ENCODE measurements at places on chromosomes 7 and 10.

DNA sequence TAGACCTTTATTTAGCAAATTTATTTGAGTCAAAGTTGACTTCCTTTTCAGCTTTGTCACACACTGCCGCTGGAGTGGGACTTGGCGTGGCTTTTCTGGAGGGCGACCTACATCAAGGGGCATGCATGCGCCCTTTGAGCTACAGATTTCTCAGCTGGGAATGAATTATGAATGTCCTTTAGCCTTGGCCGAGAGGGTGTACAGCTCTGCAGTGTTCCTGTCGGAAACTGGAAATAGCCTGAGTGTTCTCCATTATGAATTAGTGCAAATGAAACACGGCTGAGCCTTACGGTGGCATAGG lies 79.7 kb downstream of the GLRX3 start:
- no peak for DNase-seq

DNA sequence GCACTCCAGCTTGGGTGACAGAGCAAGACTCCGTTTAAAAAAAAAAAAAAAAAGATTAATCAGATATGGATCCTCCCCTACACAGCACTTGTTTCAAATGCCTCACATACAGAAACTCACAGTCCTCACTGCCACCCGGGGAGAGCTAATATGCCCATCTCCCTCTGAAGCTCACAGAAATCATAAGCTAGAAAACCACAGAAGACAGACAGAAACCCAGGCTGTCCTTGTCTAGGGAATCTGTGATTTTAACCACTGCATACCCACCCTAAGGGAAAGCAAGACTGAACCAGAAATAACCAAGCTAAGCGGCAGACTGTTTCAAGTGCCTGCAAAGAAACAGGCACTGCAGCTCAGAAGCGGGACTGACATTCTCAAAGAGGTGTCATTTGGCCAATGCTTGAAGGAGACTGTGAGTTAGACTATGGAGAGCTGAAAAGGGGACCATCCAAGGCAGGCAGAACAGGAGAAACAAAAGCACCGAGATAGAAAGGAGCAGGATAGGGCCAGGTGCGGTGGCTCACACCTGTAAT lies 37.6 kb downstream of the SLC37A3 start:
- DNase-seq = peak; percentile 29

- DNase-seq = no peak
Observed at GRCh38 chr10:124680675-124681074, 63.5 kb downstream of the FAM53B start.

DNA sequence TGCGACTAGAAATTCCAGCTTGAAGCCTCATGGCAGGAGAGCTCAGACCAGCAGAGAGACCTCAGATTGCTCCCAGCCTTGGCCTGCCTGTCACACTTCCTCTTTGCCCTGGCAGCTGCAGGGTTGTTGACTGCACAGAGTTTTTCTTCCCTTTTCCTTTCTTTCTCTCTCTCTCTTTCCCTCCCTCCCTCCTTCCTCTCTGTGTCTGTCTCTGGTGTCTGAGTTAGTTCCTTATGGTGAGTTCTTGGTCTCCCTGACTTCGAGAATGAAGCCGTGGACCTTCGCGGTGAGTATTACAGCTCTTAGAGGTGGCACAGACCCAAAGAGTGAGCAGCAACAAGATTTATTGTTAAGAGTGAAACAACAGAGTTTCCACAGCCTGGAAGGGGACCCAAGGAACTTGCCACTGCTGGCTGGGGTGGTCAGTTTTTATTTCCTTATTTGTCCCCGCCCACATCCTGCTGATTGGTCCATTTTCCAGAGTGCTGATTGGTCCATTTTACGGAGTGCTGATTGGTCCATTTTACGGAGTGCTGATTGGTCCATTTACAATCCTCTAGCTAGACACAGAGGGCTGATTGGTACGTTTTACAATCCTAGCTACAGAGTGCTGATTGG lies 266.3 kb downstream of the RPS24 start:
- DNase-seq = peak; percentile 49

DNA sequence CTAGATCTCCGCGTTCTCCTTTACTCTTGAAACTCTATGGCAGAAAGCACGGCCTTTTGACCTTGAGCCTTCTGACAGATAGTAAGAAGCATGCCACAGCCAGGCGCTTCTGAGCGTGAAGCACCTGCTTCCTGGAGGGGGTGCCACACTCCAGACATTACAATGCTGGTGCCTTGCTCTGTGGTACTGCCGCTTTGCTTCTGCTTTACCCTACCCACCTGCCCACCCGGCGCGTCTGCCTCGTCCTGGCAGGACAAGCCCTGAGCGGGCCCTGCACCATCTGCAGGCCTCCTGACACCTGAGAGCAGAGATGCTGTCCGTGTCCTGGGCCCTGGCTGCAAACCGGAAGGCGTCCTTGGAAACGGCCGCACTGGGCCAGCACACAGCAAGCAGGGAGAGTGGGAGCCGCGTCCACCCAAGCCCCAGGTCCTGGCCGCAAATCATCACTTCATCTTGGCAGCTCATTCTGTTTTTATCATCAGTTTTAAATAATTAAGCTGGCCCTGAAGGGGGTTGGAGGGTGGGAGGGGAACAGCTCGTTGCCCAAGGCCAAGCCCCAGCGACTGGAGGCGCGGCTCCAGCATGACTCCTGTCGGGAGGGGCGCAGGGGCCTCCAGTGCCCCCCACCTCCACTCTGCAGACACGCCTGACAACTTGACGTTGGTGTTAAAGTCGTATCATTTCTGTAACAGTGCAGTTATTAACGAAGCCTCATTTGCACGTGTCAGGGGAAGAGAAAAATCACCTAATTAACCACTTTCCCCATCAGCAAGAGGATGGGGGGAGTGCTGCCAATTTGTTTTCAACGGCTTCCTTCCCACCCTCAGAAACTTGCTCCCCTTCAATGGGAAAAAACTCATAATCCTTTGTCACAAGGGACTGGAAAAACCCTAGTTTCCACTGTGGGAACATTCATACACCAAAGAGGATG lies 132.2 kb downstream of the MAD1L1 start:
- DNase-seq = no peak

GRCh38 chr7:4066206-4066605 lies 615.9 kb upstream of the FOXK1 start:
- no peak for DNase-seq

DNA sequence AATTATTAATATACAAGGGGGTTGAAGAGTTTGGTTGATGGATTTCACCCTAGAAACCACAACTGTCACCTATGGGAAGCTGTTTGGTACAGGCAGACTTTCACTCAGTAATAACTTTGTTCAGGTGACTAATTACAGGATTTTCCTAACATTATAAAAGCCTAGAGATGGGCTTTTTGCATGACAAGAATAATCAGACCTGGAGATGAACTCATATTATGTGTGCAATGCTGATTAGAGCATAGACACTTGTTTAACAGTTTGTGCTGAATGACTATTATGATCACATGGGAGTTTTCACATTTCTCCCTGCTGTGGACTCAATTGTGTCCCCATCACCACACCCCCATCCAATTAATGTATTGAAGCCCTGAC lies 90.2 kb upstream of the STEAP4 start:
- DNase-seq = no peak

GRCh38 chr10:122310311-122311050 lies 39.4 kb downstream of the BTBD16 start:
- no peak for DNase-seq

DNA sequence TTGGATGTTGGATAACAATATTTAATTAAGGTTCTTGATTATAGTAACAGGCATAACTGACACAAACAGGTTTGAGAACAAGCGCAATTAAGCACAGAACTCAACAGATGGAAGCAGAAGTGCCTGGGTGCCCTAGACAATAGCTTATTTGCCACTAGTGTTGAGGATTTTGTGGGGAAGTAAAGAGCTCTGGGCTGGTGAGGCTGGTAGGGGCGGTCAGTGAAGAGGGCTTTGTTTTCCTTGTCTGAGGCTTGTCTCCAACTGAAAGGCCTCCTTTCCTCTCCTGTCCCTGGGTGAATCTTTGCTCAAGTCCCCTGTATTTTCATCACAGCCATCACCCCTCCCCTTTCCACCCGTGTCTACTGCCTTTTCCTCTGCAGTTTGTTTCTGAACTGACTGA lies 104.6 kb downstream of the KAT6B start:
- no peak for DNase-seq

GRCh38 chr10:71978988-71979691 lies 14.9 kb downstream of the CHST3 start:
- no peak for DNase-seq

GRCh38 chr10:92627845-92628480 lies 35.0 kb downstream of the KIF11 start:
- no peak for DNase-seq

DNA sequence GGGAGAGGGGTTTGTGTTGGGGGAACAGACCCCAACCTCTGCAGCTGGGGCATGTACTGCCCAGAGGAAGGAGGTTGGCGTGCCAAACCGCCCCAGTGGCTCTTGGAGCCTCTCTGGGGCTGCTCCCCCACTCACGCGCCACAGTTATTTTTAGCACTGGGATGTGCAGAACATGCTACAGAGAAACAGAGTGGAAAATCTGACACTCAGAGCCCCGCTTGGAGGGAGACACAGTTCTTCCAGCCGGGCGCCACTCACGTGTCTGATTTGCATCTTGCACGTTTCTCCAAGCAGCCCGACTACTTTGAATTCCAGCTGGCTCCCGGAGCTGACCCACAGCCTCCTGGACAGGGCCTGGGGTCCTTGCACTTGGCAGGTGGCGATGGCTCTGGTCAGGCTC lies 182.0 kb downstream of the RPS24 start:
- peak; percentile 23 for DNase-seq

GRCh38 chr7:36659172-36659516 lies 65.2 kb downstream of the AOAH start:
- no peak for DNase-seq

- no peak for DNase-seq
Observed at GRCh38 chr10:69825604-69826003, 23.9 kb downstream of the COL13A1 start.

DNA sequence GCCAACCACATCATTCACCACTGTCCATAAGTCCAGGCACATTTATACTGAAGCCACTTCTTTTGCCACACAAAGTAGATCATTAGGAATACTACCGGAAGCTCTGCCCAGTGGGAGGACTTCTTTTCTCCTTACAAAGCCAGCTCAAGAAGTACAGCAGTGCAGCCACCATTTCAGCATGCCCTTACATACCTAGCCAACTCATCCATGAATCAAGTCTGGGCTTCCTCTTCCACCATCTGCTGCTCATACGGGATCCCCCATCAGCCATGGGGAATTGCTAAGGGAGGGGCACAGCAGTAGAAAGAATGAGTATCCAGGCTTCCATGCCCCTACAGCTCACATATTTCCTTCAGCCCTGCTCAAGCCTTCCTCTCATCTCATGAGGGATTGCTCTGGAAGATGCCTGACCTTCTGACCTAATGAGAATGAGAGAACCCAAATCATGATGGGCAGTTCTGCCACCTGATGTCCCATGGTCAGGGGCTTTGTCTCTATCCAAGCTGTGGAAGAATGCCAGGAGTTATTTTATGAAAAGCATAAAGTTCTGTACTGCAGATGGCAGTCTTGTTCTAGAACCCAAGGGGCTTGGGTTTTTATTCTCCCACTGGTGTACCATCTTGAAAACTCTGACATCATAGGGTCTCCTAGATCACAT lies 39.5 kb downstream of the ACSM6 start:
- DNase-seq = no peak

- DNase-seq = no peak
Observed at GRCh38 chr7:74306004-74306729, 17.0 kb downstream of the CLIP2 start.

DNA sequence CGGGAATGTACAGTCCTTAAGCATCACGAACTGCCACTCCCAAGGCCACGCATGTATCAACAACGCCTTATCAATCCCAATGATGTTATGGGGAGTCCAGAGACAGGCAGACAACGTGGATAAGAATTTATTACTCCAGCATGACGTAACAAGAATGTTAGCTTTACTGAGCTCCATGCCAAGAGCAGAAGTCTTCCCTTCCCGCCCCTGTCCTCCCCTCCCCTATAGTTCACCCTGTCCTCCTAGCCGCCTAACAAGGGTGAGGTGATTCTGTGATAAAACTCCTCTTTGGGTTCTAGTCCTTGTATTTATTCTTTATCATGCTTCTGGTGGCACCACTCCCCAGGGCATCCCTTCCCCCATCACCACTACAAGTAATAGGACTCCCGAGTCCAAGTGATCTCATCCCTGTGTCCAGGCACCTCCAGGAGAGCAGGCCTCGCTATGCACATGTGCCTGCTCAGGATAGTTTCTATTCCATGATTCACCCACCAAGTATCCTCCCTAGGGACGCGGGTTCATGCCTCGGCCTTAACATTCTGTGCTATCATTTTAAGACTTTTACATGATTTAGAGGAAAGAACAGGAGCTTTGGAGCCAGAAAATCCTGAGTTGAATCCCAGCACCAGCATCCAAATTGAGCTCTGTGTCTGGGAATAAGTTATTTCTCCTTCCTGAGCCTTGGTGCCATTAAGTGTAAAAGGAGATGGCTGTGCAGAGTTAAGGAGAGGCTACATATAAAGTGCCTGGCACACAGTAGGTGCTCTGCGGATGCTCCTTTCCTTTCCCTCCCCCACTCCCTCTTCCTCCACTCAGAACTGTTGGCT lies 15.4 kb downstream of the GSDME start:
- no peak for DNase-seq

DNA sequence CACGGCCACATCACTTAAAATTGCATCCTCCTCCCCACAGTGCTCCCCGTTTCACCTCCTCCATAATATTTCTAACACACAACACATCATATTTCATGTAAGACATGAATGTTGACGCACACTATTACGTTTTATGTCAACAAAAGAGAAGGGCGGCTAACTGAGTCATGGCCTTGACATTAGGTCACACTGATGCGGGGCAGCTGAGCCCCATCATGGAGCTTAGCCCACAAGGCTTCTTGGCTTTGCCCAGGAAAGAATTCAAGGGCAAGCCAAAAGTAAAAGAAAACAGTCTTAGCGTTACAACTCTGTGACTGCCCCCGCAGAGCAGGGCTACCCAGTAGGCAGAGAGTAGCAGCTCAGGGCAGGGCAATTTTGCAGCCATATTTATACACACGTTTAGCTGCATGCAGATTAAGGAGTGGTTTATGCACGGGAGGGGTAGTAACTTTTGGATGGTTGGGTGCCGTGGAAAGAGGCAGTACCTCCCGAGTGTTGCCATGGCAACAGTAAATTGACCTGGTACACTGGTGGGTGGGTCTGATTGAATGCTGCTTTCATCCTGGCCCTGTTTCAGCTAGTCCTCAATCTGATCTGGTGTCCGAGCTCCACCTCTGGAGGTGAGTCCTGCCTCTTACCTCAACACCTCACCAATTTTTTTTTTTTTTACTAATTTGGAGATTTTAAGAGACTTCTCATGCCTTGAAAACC lies 156.2 kb upstream of the FRMD4A start:
- no peak for DNase-seq

DNA sequence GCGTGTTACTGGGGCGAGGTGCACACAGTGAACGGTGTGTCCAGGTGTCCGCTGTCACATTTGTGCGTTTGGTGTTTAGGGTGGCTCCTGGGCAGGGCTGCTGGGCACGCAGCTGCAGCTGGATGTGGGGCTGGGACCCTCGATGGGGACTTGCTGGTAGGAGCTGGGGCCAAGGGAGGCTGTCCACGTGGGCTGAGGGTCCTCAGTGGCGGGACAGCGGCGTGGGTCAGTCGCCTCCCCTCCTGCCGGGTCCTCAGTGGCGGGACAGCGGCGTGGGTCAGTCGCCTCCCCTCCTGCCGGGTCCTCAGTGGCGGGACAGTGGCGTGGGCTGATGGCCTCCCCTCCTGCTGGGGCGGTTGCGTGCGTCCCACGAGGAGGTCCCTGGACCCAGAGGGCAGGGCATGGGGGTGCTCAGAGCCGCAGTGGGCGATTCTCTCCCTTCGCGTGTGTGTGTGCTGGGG lies 68.5 kb downstream of the INPP5A start:
- no peak for DNase-seq

GRCh38 chr7:2299870-2300512 lies 14.2 kb downstream of the SNX8 start:
- DNase-seq = no peak
